Breast epithelium (tissue), 4 donors: ENCODE measurements at places on chromosomes 5 and 9. TPM values are rescaled to one million over a fixed set of nuclear protein-coding genes. Genes with fewer than 3 reads are reported as not detected.

The MACIR gene
- 18.4 TPM for total RNA-seq

GRCh38 chr9:6247266-6247665 is 31.7 kb downstream of the IL33 start:
- no peaks in the 10 kb centered on the region for H3K27me3 ChIP-seq
- no peak overlapping the region for H3K4me3 ChIP-seq
- H3K27ac ChIP-seq, result no peak overlapping the region
- no peak for DNase-seq

DNA sequence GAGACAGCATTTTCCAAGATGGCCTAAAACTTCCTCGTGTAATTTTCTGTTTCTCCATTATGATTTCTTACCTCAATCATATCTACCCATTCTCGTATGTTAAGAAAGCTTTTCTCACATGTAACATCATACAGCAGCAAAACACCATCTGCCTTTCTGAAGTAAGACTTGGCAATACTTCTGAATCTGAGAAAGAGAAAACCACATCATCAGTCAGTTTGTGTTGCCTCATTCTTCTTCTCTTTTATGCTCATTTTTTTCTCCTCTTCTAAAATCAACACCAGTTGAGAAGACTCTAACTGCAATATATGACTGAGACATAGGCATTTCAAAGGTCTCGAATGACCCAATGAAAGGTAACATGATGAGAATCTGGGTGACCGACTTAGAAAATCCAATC is 66.0 kb downstream of the RASEF start:
- H3K36me3 ChIP-seq, result no peaks in the 10 kb centered on the region
- H3K4me1 ChIP-seq, result no peaks in the 10 kb centered on the region
- no peak overlapping the region for H3K4me3 ChIP-seq
- no peaks in the 10 kb centered on the region for H3K27me3 ChIP-seq
- no peak overlapping the region for H3K27ac ChIP-seq

The PRRX2 gene
- total RNA-seq, result 9.9 TPM

- no peak for DNase-seq
- peak overlapping the region; percentile 92 for H3K27ac ChIP-seq
- no peak overlapping the region for H3K4me3 ChIP-seq
- no peaks in the 10 kb centered on the region for H3K36me3 ChIP-seq
- H3K27me3 ChIP-seq, result no peaks in the 10 kb centered on the region
- no peaks in the 10 kb centered on the region for H3K4me1 ChIP-seq
Measured at GRCh38 chr5:65037831-65038815, 269.4 kb downstream of the CWC27 start.

The SLIT3 gene
- total RNA-seq, result 103 TPM

GRCh38 chr9:121797081-121797480 is 145.6 kb downstream of the DAB2IP start:
- no peaks in the 10 kb centered on the region for H3K36me3 ChIP-seq
- no peak overlapping the region for H3K27ac ChIP-seq
- H3K27me3 ChIP-seq, result no peaks in the 10 kb centered on the region
- DNase-seq, result no peak
